EH (cell line): ENCODE measurements at places on chromosomes 11 and 22.

DNA sequence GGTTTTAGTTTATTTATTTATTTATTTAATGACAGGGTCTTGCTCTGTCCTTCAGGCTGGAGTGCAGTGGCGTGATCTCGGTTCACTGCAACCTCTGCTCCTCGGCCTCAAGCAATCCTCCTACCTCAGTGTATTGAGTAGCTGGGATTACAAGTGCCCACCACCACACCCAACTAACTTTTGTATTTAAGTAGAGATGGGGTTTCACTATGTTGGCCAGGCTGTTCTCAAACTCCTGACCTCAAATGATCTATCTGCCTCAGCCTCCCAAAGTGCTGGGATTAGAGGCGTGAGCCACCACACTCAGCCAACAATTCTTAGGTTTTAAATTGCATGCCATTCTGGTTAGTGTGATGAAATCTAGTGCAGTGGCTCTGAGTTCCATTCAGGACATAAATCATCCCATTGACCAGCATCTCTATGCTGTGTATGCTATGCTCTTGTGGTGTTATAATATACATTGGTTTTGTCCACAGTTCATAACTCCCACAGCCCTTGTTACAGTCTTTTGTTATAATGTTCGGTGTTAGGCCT, 28.5 kb downstream of the ZNF280B start:
- DNase-seq: peak; percentile 40

DNA sequence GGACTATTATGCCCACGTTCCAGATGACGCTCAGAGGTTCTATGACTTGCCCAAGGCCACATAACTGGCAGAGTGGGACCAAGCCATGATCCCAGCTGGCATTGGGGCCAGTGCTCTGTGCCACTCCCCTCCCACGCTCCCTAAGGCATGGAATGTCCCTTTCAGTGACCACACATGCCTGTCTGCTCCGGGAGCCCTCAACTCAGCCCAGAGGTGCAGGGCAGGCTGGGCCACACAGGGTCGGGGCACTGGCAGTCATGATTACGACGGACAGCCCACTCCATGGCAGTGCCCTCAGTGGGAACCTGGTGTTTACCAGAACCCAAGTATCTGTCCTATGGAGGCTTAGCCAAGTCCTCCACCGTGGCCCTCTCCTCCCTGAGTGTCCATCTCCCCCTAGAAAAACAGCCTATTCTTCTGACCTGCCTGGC, 10.0 kb downstream of the RHBDD3 start:
- DNase-seq: no peak

DNA sequence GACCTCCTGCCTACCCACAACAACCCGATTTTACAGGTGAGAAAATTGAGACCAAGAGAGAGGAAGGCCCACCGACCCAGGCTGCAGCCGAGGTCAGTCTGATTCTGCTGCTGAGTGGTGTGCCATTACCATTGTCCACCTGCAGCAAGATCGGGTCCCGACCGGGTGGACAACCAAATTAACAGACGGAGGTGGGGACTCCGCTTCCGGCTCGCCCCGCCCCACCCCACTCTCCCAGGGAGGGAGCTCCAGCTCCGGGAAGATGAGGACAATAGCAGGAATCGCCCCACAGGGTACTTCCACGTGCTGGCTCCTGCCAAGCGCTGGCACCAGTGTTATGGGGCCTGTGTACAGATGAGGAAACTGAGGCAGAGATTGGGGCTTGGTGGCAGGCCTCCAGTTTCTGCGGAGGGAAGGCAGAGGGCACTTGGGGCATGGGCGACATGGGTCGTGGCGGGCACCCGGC, 425 bp upstream of the KDELR3 start:
- peak; percentile 23 for DNase-seq

- DNase-seq: no peak
Observed at GRCh38 chr11:15707194-15707593, 592.5 kb downstream of the INSC start.

DNA sequence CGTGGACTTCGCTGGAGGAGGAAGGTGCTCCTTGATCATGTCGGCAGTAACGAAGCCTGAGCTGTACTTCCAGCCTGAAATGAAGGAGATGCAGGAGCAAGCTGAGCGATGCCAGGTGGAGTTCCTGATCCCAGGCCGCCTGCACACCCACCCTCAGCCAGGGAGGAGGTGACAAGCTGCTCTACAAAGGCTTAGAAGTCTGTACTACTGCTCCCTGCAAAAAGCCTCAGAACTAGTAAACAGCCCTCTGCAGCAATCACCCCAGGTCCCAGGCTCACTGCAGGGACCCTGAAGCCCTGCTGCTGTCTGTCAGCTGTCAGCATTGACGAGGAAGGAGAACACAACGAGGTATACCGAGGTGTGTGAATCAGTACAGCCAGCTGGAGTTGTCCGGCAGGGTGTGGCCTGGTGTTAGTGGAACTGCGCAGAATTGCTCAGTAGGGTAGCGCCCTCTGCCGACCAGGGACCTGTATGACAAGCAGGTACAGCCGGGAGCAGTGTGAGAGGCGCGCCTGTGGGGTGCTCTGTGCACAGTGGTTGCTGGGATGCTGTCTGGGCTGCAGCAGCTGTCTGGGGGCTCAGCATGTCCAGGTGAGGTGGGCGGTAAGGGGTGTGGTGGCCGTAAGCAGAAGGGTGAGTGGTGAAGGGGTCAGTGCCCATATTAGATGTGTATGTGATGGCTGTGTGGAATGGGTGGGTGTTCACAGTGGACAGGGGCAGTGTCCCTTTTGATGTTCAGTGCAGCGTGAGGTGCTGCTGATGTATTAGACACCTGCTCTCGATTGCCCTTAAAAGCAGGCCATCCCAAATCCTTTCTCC, 7.6 kb downstream of the CYB5R2 start:
- peak; percentile 70 for DNase-seq

GRCh38 chr11:72718101-72718501, 34.1 kb downstream of the ARAP1 start:
- DNase-seq: no peak

DNA sequence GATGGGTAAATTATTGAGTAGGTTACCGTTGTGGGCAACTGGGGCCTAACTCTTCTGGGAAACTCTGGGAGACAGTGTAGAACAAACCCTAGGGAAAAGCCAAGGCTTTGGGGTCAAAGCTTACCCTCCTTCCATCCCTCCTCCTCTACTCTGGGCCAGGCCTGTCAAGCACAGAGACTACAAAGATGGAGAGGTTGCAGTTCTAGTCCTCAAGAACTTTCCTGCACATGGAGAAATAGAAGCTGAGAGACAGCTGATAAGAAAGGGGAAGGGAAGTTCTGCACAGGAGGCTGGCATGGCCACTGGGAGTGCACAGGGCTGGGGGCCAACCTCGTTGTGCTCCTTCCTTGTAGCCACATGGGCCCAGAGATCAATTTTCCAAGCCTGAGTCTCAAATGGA, 67.2 kb upstream of the ALX4 start:
- no peak for DNase-seq

- DNase-seq: no peak
Observed at GRCh38 chr11:133995066-133995465, 38.3 kb upstream of the IGSF9B start.

- peak; percentile 54 for DNase-seq
Observed at GRCh38 chr11:123580557-123581275, 73.7 kb downstream of the SCN3B start.

GRCh38 chr22:17388235-17388634, 19.0 kb downstream of the CECR2 start:
- no peak for DNase-seq

- DNase-seq: no peak
Observed at GRCh38 chr11:12743834-12744449, 69.7 kb downstream of the TEAD1 start.

GRCh38 chr11:63508009-63508408, 2.1 kb downstream of the LGALS12 start:
- peak; percentile 36 for DNase-seq

DNA sequence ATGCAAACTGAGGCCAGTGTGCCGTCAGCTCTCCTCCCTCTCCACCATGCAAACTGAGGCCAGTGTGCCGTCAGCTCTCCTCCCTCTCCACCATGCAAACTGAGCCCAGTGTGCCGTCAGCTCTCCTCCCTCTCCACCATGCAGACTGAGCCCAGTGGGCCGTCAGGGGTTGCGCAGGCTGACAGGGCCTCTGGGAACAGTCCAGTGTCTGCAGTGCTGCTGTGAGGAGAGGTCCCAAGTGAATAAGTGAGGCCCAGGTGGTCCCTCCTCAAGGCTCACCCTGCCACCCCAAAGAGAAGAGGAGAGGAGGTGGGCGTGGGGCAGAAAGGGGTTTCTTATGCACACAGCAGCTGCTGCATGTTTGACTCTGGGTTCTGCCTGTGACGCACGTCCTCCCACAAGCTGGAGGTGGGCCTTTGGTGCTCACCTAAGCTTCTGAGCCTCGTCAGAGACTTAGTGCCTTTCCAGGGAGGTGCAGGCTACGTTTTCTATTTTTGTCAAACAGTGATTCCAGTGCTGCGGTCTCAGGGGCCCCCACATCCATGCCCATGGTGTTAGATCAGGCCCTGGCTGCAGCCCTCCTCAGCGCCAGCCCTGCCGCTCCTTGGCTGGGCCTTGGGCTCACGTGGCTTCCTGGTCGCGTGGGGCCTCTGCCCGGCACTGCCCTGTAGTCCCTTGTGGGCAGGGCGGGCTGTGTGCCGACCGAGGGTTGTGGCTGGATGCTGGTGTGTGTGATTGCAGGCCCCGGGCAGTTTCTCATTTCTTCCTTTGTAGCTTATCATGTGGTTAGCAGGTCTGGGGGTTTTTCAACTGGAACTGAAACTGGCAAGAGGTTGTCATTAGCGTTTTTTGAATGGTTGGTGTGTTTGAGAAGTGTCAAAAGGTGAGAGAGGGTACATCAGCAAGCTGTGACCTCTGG, 7.1 kb downstream of the TPCN2 start:
- no peak for DNase-seq

- DNase-seq: peak; percentile 56
Observed at GRCh38 chr22:17578136-17578754, 14.9 kb downstream of the SLC25A18 start.

DNA sequence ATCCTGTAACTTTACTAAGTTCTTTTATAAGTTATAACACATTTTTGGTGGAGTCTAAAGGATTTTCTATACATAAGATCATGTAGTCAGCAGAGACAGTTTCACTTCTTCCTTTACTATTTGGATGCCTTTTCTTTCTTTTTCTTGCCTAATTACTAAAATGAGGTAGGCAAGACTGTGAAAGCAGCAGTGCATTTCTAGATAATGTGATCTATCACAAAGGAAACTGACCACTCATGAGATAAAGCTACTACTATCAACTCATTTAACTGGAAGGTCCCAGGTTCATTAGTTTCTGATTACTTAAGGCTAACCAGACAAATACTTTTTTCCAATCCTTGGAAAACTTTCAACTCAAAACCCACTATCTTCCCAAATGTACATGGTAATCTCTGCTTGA, 196.2 kb upstream of the E2F8 start:
- DNase-seq: no peak

- peak; percentile 46 for DNase-seq
Observed at GRCh38 chr11:109490953-109491635, 69.1 kb downstream of the C11orf87 start.

DNA sequence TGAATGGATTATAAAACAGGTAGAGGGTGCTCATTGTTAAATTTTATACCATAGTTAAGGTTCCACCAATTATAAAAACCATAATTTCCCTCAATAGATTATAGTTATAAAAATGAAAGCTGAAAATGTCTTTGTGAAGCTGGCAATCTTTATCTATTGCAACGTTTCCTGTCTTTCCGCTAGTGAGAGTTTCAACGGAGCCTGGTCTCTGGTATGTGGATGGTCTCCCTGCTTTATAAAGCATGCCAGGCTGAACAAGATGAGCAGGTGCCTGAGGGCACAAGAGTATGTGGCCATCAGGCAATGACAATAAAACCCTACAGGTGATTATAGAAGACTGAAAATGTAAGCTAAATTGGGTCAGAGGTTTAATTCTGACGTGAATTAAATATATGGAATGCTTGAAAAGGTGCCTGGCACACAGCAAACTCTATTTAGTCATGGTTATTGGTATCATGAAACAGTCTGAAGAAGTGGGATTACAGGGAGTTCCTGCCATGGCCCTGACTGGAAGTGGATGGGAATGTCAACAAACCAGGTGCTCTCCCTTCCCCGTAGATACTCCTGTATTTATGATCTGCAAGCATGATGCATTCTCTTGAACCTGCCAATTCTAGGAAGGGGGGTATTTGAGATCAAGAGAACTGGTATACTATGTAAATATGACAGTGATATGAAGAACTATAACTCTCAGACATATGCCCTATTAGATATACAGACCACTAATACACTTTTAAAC, 115.7 kb downstream of the ENTHD1 start:
- no peak for DNase-seq

DNA sequence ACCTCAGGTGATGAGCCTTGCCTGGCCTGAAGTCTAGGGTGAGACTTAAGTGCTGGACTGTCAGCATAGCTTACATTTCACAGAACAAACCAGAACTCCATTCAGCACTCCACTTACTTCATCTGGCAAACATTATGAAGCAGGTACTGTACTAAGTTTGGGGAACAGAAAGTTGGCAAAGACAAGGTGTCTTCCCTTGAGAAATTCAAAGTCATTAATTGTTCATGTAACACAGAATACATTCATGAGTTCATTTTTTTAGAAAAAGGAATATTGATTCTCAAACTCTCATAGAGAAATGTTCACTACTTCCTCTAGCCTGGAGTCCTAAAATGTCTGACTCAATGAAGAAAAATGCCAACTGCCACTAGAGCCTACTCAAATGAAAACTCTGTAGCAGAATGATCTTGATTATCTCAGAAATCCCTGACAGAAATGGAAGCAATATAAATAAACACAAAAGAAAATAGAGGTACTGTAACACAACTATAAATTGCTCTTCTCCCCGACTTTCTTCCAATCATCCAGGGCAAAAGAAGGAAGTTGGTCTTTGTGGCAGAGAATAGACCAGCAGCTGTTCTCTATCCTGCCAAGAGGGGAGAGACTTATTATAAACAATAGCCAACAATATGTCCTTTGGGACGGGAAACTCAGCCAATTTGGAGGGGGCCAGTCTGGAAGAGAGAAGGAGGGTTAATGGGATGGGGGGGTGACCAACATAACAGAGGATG, 129.2 kb upstream of the MTMR2 start:
- peak; percentile 84 for DNase-seq

- peak; percentile 84 for DNase-seq
Observed at GRCh38 chr11:10529279-10529678, 11.7 kb downstream of the RNF141 start.

DNA sequence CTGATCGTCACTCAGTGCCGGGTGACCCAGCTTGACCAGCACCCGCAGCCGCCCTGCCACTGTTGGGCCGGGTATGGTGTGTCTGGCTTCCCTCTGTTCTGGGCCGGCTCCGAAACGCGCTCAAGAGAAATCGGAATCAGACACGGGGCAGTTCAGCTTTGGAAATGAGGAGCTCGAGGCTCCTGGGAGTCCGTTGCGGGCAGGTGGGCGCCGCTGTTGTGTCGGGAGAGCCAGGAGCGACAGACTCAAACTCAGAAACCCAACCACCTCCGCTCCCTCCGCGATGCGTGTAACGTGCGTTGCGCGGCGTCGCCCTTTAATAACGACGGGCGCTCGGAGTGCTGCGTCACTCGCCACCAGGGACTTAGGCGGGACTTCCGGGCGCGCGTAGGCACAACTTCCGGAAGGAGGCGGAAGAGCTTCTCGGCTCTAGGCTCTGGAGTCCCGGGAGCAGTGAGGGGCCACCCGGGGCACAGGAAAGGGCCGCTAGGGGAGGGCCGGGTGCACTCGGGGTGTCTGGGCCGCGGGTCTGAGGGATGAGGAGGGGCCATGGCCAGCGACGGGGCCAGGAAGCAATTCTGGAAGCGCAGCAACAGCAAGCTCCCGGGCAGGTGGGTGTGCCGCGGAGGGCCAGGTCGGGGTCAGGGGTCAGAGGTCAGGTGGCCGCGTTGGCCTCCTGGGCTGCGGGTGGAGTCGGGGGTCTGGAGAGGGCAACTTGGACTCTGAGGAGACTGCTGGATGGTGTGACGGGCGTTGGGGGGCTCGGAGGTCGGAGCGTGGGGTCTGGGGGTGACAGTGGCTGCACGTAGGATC, at the start of gene TBC1D22A:
TSS of gene TBC1D22A (plus strand) at position 413 of the 813 bp plus-strand sequence. CDS start at position 550, 137 bp downstream.
- DNase-seq: peak; percentile 93
